ENCODE measurements at places on chromosomes 4 and X.

- no peak for DNase-seq
These were observed 74.4 kb upstream of the NAP1L2 start for GRCh38 chrX:73289039-73289438.

- DNase-seq = no peak
These were observed 187.4 kb downstream of the RASL11B start for GRCh38 chr4:53049528-53049927.

GRCh38 chr4:142354041-142354440, 492.1 kb downstream of the INPP4B start:
- DNase-seq = no peak

DNA sequence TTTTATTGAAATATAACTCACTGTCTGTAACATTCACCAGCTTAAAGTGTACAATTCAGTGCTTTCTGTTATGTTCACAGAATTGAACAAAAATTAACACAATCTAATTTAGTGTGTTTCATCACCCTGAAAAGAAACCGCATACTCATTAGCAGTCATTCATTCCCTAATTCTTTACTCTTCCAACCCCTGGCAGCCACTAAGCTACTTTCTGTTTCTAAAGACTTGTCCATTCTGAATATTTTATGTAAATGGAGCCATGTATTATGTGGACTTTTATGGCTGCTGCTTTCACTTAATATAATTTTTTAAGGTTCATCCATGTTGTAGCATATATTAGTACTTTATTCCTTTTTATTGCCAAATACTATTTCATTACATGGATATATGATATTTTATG, 94.7 kb upstream of the ATP8A1 start:
- DNase-seq = no peak

DNA sequence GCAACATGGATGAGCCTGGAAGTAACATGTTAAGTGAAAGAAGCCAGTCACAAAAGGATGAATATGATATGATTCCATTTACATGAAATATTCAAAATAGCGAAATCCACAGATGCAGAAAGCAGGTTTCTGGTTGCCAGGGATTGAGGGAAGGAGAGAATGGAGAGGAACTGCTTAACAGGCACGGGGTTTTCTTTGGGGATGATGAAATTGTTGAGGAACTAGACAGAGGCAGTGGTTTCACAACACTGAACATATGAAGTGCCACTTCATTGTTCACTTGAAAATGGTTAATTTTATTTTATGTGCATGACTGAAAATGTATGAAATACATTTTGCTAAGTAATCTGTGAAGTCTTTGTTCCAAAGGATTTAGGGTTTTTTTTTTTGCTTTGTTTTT, 182.5 kb upstream of the TBL1X start:
- DNase-seq = no peak

GRCh38 chrX:13142891-13143290, 98.5 kb upstream of the FAM9C start:
- DNase-seq = no peak

DNA sequence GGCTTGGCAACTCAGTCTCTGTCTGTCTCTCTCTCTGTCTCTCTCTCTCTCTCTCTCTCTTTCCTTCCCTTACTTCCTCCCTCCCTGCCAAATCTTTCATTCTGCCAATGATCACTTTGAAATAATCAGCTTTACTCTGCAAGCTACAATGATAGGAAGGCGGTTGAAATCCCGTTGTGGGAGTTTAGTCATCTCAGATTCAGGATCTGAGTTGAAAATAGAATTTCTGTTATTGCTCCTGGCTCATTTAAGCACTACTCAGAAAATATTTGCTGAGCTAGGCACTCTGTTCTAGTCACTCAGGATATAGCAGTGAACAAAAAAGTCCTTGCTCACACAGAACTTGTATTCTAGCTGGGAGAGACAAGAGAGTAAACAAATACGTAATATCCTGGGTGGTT, 56.3 kb upstream of the DCTD start:
- no peak for DNase-seq

GRCh38 chr4:181213551-181213950, 1029.7 kb upstream of the TENM3 start:
- no peak for DNase-seq

DNA sequence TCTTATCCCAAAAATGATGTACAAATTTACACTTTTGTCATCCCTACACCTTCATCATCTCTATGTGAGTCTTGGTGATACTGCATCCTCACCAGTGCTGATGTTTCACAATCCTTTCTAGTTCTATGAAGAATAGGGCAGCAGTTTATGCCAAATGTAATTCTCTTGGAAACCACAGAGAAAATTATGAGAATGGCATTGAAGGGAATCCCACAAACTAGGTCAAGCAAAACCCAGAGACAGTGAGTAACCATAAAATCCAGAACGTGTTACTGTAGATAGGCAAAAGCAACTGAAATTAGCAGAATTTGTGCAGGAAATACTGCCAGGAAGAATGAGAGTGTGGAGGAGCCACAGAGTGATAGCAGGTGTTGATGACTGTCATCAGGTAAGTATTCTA, 24.5 kb downstream of the IL15 start:
- DNase-seq = no peak

DNA sequence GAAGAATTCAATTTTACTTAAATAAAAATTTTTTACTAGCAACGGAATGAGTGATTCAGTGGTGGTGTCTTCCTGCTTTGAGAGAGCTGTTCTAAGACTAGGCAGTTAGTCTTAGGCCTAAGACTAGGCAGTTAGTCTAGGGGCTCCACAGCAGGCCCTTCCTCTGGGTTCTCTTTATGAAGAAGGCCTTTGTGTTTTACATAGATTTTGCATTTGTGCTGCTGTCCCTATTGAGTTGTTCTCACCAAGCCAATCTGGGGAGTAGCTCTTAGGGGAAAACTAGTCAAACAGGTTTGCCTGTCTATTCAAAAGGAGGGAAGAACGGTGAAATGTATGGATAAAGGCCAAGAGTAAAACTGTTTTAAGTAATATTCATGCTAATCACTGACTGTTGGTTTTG, 7.6 kb downstream of the UGT8 start:
- DNase-seq = no peak

DNA sequence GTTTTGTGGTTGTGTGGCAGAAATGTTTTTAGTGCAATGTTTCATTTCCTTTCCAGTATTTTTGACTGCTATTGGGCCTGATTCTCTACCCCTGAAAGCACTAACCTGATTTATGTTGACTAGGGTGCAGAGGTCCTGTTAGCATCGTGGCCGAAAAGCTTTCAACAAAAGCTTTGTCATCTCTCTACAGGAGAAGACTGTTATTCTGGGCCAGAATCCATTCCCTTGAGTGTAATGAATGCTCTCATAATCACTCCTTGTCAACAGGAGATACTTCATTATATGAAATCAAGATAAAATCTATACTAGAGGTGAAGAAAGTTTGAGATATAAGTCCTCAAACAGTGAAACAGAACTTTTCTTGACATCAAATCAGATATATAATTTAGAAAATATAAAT, 195.5 kb downstream of the ZNF330 start:
- no peak for DNase-seq

DNA sequence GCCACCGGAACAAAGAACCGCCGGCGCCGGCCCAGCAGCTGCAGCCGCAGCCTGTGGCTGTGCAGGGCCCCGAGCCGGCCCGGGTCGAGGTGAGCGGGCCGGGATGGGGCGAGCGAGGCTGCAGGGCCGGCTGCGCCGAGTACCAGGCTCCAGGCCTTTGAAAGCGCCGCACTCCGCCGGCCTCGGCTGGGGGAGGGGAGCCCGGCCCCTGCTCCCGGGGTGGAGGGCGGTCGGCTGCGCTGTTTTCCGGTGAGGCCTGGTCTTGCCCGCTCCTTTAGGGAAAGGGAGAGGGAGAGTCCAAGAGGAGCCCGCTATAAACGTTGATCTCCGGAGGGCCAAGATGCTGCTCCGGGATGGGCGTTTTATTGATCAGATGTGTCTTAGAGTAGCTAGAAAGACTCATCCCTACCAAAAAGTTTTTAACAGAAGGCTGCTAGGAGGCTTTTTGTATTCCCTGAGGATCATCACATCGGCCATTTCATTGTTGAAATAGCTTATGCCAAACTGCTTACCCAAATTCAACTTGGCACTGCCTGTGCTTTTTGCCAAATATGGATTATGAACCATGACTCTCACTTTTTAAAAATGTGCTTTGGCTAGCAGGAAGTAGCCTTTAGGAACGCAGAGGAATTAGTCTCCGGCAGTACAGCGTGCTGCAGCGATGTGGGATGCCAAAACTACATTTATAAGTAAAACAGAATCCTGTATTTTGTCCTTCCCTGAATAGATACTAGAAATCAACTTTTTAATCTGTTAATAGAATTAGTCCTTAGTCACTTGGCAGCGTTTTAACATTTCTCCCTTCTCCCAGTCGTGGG, 760 bp downstream of the TMEM165 start:
- DNase-seq = peak; percentile 93

DNA sequence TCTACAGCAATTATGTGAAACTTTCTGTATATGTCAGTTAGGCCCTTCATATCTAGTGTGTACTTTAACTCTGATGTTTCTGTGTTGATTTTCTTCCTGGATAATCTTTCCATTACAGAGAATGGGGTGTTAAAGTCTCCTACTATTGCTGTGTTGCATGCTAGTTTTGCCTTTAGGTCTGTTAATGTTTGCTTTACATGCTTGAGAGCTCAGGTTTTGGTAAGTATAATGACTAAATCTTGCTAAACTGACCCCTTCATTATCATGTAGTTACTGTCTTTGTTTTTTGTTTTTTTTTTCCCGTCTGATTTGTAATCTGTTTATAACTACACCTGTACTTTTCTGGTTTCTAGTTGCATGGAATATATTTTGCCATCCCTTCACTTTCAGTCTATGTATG, 63.6 kb upstream of the UGT2B15 start:
- no peak for DNase-seq

- no peak for DNase-seq
These were observed 518.9 kb downstream of the MID1IP1 start for GRCh38 chrX:39320165-39320564.

- DNase-seq = no peak
These were observed 177.7 kb downstream of the CRLF2 start for GRCh38 chrX:1034717-1035116.

DNA sequence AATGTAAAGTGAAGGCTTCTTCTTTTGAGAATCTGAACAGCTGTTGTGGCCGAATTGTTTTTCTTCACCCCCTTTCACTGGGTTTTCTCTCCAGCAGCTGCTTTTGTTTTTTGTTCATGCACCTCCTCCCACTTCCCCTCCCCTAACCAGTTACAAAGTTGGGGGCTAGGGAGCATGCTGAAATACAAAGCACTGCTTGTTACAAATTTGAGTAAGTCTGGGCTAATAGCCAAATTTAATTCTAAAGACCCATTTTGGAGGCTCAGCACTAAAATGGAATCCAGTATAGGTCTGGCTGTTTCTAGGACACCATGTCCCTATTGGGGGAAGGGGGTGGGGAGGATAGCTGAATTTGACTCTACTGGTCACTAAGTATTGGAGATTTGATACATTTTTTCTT, 89.2 kb upstream of the GPM6B start:
- DNase-seq = no peak

GRCh38 chr4:139188648-139189416, 11.8 kb upstream of the ELF2 start:
- no peak for DNase-seq

DNA sequence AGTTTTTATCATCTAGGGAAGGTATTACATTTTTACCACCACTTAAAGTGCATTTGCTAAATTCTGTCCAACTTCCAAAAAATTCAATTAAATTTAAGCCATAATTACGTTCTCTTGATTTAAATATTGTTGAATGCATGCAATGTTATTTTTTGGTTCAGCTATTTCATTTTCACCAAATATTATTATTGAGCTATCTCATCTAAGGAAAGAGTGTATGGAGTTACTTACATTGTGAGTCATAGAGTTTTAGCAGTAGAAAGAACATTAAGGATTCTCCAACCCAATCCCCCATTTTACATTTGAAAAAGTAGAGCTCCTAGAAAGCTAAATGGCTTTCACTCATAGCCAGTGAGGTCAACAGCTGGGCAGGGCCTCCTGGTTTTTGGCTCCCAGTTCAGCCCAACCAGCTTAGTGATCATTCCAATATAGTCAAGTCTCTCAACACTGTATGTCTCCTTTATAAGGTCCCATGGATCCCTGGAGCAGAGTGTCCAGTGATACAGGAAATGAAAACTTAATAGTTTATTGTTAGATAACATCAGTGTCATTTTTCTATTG, 60.5 kb downstream of the NDNF start:
- no peak for DNase-seq

DNA sequence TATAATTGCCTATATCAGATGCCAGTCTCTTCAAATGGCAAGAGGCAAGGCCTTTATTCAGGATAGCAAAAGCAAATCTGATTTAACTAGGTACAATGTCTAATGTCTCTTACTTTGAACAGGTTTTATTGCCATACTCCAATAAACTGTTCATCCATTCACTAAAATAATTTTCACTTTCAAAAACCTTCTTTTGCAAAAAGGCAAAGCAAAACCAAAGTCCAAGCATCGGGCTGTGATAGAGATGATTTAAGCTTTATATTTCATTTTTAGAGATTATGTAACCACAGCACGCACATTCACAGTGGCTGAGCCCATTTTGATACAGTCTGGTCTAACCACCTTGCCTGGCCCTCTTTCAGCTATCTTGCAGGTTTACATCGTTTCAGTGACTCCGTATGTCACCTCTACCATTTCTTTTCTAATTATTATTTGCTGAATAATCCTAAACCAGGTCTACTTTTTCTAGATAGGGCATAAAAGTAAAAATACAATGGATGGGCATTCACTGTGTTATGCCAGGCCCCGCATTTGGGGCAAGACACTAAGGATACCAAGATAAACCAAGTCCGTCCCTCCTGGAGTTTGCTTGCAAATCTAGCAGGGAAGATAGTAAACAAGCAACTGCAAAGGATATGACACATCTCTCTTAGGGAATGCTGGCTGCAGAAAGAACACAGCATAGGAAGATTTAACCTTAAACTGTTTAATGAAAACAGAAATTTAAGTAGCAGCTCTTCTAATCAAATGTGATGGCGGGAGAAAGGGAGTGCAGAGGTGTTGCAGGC, 1.8 kb downstream of the CASP3 start:
- DNase-seq = no peak

DNA sequence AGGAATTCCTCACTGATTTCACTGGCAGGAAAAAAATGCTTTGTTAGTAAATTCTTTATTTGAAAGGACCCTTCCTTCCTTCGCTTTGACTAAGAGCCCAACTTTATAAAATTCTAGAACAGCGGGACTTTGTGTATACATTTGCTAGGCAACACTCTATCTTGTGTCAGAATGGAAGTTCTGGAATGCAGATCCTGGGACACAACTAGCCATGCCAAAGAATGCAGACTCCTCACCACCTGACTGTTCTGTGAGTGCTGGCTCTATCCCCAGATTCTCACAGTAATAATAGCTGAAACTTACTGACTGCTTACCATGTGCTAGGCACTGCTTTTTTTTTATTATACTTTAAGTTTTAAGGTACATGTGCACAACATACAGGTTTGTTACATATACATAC, 73.3 kb upstream of the ZDHHC15 start:
- no peak for DNase-seq

GRCh38 chr4:87868522-87868921, 35.8 kb downstream of the MEPE start:
- no peak for DNase-seq

DNA sequence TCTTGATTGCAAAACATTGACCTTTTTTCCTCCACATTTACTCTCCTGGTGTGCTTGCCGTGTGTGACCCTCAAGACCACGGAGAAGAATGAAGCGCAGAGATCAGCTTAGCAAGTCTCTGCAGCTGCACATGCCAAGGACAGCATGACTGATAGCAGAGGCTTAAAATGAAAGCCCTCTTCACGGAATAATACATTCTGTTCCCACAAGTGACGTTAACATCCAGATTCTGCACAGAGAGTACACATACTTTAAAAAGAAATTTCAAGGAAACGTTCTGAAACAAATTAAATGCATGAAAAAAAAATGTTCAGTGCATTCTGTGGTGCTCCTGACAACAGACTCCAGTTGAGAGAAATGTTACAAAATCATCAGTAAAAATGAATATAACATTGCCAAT, 60.9 kb downstream of the SLC7A11 start:
- DNase-seq = no peak
